ENCODE measurements at places on chromosomes 2 and 18. TPM values are rescaled to one million over a fixed set of nuclear protein-coding genes. Genes with fewer than 3 reads are reported as not detected.

DNA sequence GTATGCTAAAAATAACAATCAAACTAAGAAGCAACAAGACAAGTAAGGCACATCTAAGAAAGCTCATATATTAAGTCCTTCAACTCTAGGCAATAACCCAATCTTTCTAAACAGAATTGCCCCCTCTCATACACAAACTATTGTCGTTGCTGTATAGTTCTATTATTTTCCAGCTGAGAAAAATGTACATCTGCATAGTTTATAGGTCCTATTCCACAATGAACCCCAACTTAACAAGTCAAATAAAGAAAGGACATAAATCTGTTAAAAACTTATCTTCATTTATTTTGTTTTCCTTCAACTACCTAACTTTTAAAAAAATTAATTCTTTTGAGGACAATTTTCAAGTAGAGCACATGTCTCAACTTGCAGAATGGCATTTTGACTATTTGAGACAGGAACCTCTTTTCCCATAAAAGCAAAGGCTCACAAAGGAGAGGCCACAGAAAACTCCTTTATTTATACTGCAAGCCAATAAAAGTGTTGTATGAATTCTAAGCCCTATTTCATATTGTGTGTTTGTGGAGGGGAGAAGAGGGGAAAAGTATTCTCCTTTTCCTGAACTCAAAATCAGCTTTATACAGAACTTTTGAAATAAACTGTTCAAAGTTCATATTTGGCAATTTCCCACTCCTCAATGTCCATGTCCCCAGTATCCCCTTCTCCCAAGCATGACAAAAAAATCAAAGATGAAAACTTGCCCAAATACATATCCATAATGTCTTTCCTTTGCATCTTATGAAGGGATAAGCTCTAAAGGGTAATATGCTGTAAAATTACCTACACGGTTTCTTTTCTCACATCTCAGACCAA lies 37.4 kb downstream of the RTN4 start:
- no peak for DNase-seq

Gene HNRNPLL
- polyA plus RNA-seq = 83.9 TPM

DNA sequence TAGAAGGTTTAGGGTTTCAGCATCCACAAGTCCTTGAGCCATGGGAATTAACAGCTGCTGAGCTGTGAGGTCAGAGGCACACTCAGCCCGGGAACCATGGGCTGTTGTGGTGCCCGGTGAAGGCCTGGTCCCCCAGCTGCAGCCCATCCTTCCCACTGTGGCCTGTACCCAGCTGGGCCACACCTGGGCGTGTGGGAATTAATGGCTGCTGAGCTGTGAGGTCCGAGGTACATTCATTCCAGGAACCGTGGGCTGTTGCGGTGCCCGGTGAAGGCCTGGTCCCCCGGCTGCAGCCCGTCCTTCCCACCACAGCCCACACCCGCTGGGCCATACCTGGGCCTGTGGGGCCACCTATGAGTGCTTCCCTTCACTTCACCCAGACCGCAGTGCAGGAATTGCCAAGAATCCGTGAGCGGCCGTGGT lies 25.2 kb downstream of the TMEM18 start:
- DNase-seq = no peak

DNA sequence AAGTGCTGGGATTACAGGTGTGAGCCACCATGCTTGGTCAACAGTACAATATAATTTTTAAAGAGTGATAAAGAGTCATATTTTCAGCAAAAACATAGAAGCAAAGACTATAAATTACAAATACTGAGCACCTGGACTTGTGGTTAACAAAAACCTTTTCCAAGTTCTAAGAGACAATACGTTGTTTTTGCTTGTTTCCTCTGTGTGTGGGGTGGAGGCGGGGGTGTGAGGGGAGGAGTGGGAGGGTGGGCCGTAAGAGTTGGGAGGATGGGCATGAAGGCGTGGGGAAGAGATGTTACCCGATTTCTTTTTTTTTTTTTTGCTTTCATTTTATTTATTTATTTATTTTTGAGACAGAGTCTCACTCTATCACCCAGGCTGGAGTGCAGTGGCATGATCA lies 78.0 kb upstream of the WIPF1 start:
- no peak for DNase-seq
